ENCODE measurements at places on chromosomes 7 and 10.

DNA sequence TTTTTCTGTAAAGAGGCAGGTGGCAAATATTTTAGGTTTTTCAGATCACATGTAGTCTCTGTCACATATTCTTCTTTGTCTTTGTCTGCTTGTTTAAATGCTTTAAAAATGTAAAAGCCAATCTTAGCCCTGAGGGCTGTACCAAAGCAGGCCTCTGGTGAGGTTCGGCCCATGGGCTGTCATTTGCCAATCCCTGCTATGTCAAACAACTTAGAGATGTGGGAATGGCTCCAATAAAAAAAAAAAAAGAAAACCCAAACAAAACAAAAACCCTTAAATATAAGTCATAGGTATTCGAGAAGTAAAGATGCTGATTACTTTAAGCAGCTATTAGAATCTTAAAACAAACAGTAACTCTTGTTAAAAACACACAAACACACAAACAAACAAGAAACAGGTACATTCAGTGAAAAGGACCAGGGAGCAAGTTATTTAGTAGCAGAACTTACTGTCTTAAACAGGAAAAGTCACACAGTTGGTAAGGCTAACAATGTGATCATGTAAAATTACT is 61.4 kb upstream of the NAMPT start:
- no peak for DNase-seq
- H3K27ac ChIP-seq: peak overlapping the region; percentile 100
- H3K36me3 ChIP-seq: peaks cover 63% of the 10 kb centered on the region
- H3K4me3 ChIP-seq: peak overlapping the region; percentile 86
- peaks cover 5% of the 10 kb centered on the region for H3K27me3 ChIP-seq
- H3K4me1 ChIP-seq: peaks cover 64% of the 10 kb centered on the region

DNA sequence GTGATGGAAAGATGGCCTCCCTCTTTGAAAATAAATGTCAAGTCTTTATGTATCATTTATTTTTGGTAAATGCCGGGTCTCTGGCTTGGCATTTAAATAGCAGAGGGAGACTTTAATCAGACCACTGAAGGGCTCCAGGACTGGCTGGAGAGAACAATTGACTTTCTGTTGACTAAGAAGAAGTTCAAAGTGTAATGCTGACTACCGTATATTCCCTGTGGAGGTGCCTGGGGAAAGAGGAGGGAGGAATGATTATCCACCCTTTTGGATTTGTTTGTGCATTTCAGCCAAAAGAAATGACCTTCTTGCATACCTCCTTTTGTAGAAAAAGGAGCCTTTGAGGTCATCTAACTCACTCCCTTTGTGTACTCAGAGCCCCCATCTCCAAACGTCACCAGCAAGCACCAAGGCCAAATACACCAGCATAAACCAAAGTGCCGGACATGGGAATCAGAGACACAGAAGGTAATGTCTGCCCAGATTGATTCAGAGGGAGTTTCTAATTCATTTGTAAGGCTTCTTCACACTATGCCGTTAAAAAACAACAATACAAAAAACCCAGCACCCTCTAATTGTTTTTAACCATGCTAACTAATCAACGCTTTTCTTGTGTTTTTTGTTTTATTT is 75.2 kb downstream of the PRLHR start:
- H3K27me3 ChIP-seq: peaks cover 25% of the 10 kb centered on the region
- H3K4me3 ChIP-seq: no peak overlapping the region
- peaks cover 5% of the 10 kb centered on the region for H3K4me1 ChIP-seq
- no peak overlapping the region for H3K27ac ChIP-seq

- no peaks in the 10 kb centered on the region for H3K4me1 ChIP-seq
- H3K4me3 ChIP-seq: no peak overlapping the region
- no peak for DNase-seq
- H3K27me3 ChIP-seq: no peaks in the 10 kb centered on the region
Observed at GRCh38 chr7:46937826-46938225, 644.1 kb downstream of the TNS3 start.

DNA sequence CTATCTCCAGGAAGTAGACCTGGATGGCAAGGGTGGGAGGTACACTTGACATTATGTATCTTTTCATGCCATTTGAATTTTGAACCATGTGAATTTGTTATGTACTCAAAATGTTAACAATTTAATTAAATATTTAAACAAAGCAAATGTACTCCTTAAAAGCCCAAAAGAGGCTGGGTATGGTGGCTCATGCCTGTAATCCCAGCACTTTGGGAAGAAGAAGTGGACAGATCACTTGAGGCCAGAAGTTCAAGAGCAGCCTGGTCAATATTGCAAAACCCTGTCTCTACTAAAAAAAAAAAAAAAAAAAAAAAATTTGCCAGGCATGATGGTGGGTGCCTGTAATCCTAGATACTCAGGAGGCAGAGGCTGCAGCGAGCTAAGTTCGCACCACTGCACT is 136.9 kb upstream of the ASAH2 start:
- no peak for DNase-seq
- no peak overlapping the region for H3K4me3 ChIP-seq
- H3K27me3 ChIP-seq: no peaks in the 10 kb centered on the region
